Stimulated activated CD4-positive, alpha-beta T cell treated with anti-CD3 and anti-CD28 coated beads, Interleukin-4, amount 100 ng/mL, for 4 hours (primary cell): ENCODE measurements at places on chromosomes 4 and X.
A peak's percentile ranks its signal among the peaks of the same experiment; 100 is the strongest.

- no peak for DNase-seq
Observed at GRCh38 chrX:86066998-86067397, 19.6 kb upstream of the CHM start.

- DNase-seq: no peak
Observed at GRCh38 chr4:144374065-144374464, 233.5 kb upstream of the GYPA start.

GRCh38 chr4:119623025-119623424 lies 5.6 kb downstream of the PDE5A start:
- no peak for DNase-seq

- no peak for DNase-seq
Observed at GRCh38 chr4:142285222-142285583, 560.9 kb downstream of the INPP4B start.

DNA sequence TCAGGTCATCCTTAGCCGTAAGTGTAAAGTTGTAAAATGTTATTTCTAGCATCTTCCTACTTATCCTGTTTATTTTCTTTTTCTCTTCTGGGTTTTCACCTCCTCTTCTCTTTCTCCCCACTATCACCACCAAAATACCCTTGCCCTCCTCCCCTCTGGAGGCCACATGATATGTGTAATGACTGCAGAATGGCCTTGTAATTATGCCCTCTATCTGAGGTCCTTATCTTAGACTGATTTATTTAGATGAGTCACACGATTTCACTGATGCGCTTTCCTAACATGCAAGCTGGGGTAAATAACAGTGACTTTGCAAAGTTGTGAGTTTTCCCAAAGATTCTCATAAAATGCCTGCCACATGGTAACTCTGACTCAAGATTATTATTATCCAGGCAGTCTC lies 231.8 kb upstream of the GPRIN3 start:
- DNase-seq: no peak

- no peak for DNase-seq
Observed at GRCh38 chr4:185874516-185875230, 62.7 kb upstream of the SORBS2 start.

GRCh38 chrX:48971249-48972219 lies at the start of gene KCND1:
Gene KCND1 (minus strand): TSS chrX:48971844. CDS start chrX:48970271, 1,573 bp downstream.
- DNase-seq: peak; percentile 13

DNA sequence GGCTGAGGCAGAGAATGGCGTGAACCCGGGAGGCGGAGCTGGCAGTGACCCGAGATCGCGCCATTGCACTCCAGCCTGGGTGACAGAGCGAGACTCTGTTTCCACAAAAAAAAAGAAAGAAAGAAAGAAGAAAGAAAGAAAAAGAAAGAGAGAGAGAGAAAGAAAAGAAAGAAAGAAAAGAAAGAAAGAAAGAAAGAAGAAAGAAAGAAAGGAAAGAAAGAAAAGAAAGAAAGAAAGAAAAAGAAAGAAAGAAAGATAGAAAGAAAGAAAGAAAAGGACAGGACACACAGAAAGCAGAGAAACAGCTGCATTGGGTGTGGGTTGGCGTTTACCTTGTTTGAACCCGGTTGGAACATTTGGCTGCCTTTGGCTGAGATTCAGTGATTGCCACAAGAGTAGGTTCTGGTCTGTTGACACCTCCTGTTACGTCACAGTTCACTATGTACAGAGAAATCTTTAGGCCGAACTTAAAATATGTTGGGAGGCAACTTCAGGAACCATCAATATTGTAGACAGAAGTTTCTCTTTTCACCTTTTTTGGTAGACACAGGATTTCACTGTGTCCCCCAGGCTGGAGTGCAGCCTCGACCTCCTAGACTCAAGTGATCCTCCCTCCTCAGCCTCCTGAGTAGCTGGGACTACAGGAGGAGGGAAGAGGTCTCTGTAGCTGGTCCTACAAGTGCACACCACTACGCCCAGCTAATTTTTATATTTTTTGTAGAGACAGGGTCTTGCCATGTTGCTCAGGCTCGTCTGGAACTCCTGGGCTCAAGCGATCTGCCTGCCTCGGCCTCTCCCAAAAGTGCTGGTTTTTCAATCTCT lies 16.3 kb upstream of the PLCXD1 start:
- no peak for DNase-seq

- DNase-seq: no peak
Observed at GRCh38 chr4:169185133-169185956, 85.4 kb downstream of the SH3RF1 start.

DNA sequence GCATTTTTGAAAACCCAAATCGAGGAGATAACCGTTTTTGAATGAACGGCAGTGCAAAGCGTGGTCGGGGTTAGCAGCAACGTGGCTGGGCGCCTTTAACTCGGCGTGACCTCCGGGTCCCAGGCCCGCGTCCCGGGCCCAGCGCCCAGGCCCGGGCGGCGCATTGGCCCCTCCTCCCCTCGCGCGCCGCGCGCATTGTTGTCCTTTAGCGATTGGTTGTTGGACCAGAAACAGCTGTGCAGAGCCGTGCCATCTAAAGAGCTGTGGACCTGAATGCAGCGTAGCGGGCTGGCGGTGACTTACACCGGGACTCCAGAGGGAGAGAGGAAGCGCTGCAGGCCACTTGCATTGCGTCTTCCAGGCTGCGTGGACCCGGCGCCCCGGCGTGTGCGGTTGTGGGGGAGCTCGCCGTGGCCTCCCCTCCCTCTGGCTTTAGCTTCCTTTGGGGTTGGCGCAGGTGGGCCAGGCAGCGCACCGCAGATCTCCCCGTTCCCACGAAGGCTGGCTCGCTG lies at the start of gene STOX2:
STOX2 (plus strand) TSS at position 227 of the 512 bp plus-strand sequence. CDS start 1,484 bp downstream, outside the sequence.
- DNase-seq: no peak

GRCh38 chr4:124262211-124263179 lies 450.0 kb downstream of the ANKRD50 start:
- no peak for DNase-seq

GRCh38 chr4:93827272-93827947 lies 1.1 kb upstream of the ATOH1 start:
- DNase-seq: no peak

DNA sequence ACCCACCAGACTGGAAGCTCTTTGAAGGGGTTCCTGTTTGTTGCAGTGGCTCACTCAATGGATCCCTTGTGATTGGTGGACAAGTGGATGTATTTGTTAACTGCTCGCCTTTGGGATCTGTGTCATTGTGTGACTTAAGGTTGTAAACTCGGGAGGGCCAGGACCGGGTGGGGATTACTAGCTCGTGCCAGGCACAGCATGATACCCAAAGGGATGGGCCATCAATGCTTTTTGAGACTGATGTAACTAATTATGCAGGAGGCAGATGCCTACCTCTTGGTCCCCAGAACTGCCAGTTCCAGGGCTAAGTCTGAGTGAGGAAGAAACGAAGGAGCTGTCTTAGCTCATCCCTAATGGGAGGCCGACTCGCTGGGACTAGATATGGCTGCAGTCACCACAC lies 27.7 kb downstream of the UTP14A start:
- no peak for DNase-seq

- no peak for DNase-seq
Observed at GRCh38 chr4:59553063-59553720, 1646.9 kb upstream of the ADGRL3 start.

DNA sequence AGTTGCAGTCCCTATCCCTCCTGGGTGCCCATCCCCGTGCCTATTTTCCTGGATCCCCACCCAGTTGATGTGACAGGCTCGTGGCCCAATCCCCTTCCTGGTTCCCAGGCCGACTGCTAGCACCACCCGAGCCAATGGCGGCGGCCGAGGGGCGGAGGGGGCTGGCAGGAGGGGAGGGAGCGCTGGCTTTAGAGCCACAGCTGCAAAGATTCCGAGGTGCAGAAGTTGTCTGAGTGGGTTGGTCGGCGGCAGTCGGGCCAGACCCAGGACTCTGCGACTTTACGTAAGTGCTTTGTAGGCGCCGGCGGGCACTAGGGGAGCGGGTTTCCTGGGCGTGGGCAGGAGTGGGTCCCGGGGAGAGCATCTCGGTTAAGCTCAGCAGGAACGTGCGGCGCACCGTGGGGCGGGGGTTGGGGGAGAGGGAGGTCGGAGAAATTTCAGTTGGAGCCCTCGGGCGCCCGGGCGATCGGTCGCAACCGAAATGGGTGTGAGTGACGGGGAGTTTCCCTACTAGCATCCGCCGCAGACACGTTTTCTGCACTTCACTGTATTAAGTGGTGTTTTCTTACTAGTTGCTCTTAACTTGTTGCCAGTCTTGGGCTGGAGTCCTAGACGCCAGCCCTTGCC lies at the start of gene PLS3:
PLS3 (plus strand) TSS at position 197 of the 627 bp plus-strand sequence. CDS start 49,077 bp downstream, outside the sequence.
- no peak for DNase-seq

- DNase-seq: no peak
Observed at GRCh38 chrX:38124000-38124399, 96.7 kb downstream of the SRPX start.

DNA sequence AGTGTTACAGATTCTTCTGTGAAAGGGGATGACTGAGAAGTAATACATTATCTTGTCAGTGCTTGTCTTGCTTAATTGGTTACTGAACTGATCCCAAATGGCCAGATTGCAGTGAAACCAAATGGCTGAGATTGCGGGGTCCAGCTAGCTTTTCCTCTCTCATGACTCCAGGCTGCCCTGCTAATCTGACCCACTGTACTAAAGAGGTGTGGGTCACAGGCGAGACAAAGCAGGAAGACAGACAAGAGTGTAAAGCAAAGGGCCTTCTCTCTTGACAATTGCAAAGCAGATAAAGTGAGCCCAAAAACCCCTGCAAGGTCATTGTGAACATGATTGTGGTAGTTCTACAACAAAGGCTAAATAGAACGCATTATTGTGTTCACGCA lies 2.1 kb downstream of the TMEM150C start:
- DNase-seq: no peak

DNA sequence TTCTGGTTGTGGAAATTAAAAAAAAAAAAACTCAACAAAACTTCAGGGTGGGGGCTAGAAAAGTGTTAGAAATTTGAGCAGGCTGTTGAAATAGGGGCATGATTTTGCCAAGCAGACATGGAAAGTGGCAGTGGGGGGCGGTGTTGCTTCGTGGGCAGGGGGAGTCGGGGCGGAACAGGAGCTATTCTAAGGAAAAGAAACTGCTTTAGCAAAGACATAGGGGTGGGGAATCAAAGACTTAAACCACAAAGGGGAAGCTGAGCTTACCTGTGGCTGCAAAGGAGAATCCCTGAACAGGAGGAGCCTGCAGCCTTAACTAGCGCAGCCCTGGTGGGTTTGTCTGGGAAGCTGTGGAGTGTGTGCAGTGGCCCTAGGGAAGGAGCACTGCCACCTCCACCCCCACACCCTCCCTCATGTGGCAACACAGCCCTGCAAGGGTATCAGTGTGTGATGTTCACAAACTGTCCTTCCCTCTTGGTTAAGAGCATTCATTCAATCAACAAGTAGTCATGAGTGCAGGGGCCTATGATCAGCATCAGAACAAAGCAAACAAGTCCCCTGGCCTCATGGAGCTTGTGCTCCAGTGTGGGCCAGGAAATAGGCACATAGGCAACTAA lies 20.5 kb downstream of the SEL1L3 start:
- peak; percentile 32 for DNase-seq

DNA sequence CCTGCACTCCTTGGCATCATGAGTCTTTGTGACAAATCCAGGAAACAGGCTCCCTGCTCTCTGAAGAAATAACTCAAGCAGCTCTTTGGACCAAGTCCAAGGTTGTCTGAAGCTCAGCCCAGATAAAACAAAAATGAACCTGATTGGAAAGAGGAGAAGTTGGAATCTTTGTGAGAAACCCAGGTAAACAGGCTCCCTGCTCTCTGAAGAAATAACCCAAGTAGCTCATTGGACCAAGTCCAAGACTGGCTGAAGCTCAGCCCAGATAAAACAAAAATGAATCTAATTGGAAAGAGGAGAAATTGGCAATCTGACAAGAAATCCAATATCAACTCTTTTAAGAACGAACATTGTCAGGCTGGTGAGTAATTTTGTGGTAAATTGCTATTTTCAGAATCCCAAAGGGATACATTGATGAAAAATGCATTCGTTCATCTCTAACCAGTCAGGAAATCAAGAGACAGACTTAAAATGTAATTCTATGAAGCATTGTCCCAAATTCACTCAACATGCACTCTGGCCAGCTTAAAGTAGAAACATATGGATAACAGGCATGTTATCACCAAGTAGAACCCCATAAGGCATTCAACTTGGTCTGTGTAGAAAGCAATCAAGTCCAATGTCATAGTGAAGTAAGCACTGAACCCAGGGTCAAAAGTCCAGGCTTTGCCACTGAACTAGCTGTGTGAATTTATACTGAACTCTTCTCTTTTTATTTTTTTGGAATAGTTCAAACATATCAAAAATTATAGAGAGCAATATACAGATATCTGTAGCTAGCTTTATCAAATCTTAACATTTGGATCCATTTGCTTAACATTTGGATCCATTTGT lies 16.8 kb upstream of the NFXL1 start:
- DNase-seq: no peak

- no peak for DNase-seq
Observed at GRCh38 chrX:138229718-138230117, 481.8 kb downstream of the FGF13 start.

DNA sequence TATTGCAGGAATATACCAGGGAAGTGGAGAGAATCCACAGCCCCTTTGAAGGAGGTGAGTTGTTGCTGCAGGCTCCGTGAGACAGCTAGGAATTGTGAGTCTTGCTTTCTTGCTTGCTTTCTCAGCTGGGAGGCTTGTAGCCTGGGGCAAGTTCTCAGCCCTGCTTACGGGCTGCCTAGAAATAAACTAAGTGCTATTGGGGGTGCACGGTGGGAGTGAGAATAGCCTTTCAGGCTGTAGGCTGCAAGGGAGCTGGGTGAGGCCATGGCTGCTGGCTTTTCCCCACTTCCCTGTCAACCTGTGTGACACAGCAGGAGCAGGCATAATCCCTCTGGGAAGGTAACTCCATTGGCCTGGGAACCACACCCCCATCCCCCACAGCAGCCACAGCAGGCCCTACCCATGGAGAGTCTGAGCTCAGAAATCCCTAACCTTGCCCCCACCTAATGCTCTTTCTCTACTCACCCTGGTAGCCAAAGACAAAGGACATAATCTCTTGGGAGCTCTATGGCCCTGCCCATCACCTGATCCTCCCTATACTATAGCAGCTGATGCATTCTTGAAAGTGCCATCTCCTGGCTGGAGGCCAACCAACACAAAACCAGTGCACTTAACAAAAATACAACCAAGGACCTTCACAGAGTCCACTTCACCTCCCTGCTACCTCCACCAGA lies 113.0 kb downstream of the MMRN1 start:
- DNase-seq: no peak

GRCh38 chr4:6732441-6733357 lies 16.7 kb downstream of the BLOC1S4 start:
- DNase-seq: no peak

- DNase-seq: no peak
Observed at GRCh38 chr4:77007358-77008230, 58.0 kb downstream of the SEPTIN11 start.

- no peak for DNase-seq
Observed at GRCh38 chrX:119017077-119017476, 42.7 kb downstream of the LONRF3 start.

GRCh38 chr4:95044324-95044837 lies 286.6 kb downstream of the BMPR1B start:
- no peak for DNase-seq
